ENCODE measurements at places on chromosomes 7 and 10. TPM values are rescaled to one million over a fixed set of nuclear protein-coding genes. Genes with fewer than 3 reads are reported as not detected.

DNA sequence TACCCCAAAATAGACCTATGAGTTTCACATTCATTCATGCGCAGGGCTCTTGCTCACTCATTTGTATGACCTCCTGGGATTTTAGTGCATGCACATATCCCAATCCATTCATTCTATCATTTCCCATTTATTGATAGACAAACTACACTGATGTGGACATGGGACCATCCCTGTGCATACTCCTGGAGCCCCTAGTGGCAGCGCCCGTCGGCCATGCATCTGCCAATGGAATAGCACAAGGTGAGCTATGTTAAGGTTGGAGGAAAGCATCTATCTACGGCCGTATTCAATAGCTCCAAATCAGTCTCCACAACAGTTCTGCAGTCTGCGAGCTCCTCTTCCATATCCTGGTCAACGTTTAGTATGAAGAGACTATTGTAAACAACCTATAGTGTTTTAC lies 31.7 kb upstream of the FIGNL1 start:
- H3K4me3 ChIP-seq = no peak overlapping the region
- H3K36me3 ChIP-seq = no peaks in the 10 kb centered on the region
- no peak overlapping the region for H3K27ac ChIP-seq
- H3K27me3 ChIP-seq = no peaks in the 10 kb centered on the region

- H3K27me3 ChIP-seq = no peaks in the 10 kb centered on the region
- H3K36me3 ChIP-seq = peaks cover 97% of the 10 kb centered on the region
- H3K4me1 ChIP-seq = no peaks in the 10 kb centered on the region
- no peak for DNase-seq
- H3K4me3 ChIP-seq = no peak overlapping the region
Observed at GRCh38 chr7:116912269-116912909, 40.9 kb upstream of the ST7 start.

The ATRNL1 gene
- not detected for polyA plus RNA-seq

GRCh38 chr7:18144166-18144565 lies 116.5 kb upstream of the PRPS1L1 start:
- no peaks in the 10 kb centered on the region for H3K27me3 ChIP-seq
- H3K27ac ChIP-seq = no peak overlapping the region
- no peaks in the 10 kb centered on the region for H3K36me3 ChIP-seq
- peak; percentile 66 for DNase-seq
- H3K4me1 ChIP-seq = peaks cover 12% of the 10 kb centered on the region

The ZNF789 gene
- 4.8 TPM for polyA plus RNA-seq

The PMS2 gene
- polyA plus RNA-seq = 3.8 TPM

DNA sequence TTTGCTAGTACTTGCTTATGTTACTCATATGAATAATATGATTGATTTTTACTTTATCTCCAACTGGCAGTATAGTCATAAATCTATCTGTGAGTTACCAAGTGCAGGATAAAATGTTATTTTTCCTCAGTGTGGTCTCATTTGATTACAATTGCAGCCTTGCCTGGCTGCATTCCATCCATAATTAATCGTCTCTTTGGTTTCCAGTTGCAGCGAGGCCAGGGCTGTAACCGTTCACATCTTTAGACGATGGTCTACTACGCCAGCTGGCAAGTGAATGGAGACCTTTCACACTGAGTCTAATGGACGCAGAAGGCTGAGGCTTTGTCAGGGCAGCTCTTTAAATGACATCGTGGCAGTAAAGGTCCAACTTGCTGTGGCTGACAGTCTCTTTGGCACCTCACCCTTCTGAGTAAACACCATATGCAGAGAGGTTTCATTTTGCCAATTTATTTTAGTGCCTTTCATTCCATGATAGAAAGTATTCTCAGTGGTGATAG lies 84.0 kb downstream of the ARL4A start:
- no peaks in the 10 kb centered on the region for H3K27me3 ChIP-seq
- H3K27ac ChIP-seq = no peak overlapping the region
- no peaks in the 10 kb centered on the region for H3K36me3 ChIP-seq
- no peaks in the 10 kb centered on the region for H3K4me1 ChIP-seq

DNA sequence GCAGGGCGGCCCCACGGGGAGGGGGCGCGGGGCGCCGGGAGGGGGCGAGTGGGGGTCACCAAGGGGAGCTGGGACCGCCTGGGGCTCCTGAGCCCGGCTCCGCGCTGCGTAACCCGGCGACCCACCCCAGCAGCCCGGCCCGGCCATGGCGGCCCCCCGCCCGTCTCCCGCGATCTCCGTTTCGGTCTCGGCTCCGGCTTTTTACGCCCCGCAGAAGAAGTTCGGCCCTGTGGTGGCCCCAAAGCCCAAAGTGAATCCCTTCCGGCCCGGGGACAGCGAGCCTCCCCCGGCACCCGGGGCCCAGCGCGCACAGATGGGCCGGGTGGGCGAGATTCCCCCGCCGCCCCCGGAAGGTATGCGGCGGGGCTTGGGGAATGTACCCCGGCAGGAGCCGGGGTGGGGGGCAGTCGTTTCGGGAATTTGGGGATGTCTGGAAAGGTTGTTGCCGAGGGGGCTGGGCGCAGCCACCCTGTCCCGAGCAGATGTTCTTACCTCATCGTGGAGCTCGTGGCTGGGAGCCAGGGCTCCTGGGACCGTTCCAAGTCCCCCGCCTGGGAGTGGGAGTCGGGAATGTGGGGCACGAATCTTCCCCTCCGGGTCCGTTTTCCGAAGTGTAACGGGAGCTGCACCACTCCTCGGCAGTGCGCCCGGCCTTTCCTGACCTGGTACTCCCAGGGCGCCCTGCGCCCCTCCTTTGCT lies 431 bp downstream of the ZYX start:
- DNase-seq = no peak
- peak overlapping the region; percentile 81 for H3K4me3 ChIP-seq
- H3K27ac ChIP-seq = peak overlapping the region; percentile 99
- H3K36me3 ChIP-seq = peaks cover 20% of the 10 kb centered on the region

DNA sequence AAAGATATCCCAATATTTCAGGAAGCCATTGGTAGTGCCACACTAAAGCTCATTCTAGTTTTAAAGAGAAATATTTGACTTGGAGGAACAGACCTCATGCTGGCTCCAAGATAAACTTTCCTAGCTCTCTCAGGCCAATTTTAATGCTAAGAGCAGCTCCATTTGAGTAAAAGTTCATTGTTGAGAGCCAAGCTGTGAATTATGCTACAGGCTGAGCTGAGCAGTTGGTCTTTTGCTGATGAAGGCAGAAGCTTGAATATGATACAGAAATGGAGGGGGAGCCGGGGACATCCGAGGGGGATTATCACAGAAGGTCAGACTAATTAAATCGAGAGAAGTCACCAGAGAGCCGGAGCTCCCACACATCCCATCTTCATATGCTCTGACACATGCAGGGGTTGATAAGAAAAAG lies 175.7 kb upstream of the AUTS2 start:
- no peaks in the 10 kb centered on the region for H3K36me3 ChIP-seq
- H3K4me3 ChIP-seq = no peak overlapping the region
- no peaks in the 10 kb centered on the region for H3K27me3 ChIP-seq

- no peak overlapping the region for H3K27ac ChIP-seq
- no peaks in the 10 kb centered on the region for H3K36me3 ChIP-seq
- DNase-seq = no peak
- H3K27me3 ChIP-seq = no peaks in the 10 kb centered on the region
- no peak overlapping the region for H3K4me3 ChIP-seq
- H3K4me1 ChIP-seq = no peaks in the 10 kb centered on the region
Observed at GRCh38 chr7:4235596-4235995, 446.5 kb upstream of the FOXK1 start.

GRCh38 chr7:80131675-80132435 lies 2.8 kb upstream of the GNAI1 start:
- H3K4me3 ChIP-seq = no peak overlapping the region
- H3K27ac ChIP-seq = no peak overlapping the region
- H3K4me1 ChIP-seq = peaks cover 19% of the 10 kb centered on the region
- no peaks in the 10 kb centered on the region for H3K36me3 ChIP-seq

The INA gene
- not detected for polyA plus RNA-seq

The SHTN1 gene
- 14.4 TPM for polyA plus RNA-seq

DNA sequence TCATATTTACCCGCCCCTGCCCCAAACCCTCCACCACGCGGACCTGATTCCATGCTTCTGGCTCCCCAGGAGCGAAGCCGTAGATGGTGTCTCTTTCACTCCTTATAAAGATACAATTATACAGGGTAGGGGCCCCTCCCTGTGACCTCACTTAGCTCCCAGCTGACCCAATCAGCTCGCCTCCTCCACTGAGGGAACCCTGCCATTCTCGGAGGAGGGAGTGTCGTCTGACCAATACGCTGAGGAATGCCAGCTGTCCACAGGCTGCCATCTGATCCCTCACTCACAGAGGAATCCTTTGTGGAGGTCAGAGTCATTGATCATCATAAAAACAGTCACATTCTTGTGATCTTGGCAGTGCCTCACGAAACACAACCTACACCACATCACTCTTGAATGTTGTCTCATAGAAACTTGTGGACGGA lies 67.5 kb upstream of the INSIG1 start:
- no peaks in the 10 kb centered on the region for H3K27me3 ChIP-seq
- H3K4me3 ChIP-seq = no peak overlapping the region
- no peaks in the 10 kb centered on the region for H3K4me1 ChIP-seq
- no peaks in the 10 kb centered on the region for H3K36me3 ChIP-seq

DNA sequence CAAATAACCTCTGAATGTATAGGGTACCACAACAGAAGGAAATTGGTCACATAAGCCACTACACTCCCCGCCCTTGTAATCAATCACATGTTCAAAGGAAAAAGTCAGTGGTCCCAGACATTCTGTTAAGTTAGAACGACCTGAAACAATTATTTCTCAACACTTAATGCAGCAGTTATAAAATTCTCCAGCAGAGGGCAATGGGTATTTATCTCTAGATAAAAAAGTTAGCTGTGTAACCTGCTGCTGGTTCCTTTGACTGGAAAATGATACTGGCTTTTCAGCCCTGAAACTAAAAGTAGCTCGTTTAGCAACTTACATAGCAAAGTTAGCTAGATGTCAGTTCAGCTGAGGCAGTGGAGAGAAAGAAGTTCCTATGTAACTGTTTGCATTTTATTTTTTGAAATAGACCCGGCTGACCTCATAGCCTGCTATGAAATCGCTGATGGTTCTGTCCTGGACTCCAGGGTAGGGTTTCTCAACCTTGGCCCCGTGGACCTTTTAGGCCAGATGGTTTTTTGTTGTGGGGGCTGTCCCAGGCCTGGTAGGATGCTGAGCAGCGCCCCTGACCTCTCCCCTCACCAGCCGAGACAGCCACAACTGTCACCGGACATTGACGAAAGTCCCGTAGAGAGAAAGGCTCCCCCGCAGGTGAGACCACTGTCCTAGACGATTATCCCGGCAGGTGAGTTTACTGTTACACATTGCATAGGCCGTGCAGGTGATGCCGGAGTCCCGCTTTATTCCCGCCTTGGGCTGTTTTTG lies 40.2 kb upstream of the PROSER2 start:
- H3K36me3 ChIP-seq = no peaks in the 10 kb centered on the region
- DNase-seq = peak; percentile 29
- H3K27ac ChIP-seq = no peak overlapping the region
- no peaks in the 10 kb centered on the region for H3K4me1 ChIP-seq
- no peaks in the 10 kb centered on the region for H3K27me3 ChIP-seq
- H3K4me3 ChIP-seq = no peak overlapping the region

DNA sequence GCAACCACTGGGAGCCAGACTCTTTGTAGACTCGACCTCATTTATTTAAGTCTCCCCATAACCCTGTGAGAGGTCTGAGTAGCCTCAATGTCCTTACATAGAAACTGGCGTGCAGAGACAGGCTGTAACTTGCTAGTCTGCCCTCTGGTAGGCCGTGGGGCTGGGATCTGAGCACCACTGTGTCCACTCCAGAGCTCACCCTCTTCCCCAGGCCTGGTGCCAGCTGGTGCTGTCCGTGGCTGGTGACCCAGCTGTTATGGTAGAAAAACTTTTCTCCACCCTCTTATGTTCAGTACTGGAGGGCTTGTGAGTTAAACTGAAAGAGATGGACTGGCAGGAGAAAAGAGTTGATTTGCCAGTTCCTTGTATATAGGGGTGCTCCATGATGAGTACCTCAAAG lies 41.9 kb downstream of the ADAMTS14 start:
- H3K36me3 ChIP-seq = no peaks in the 10 kb centered on the region
- no peaks in the 10 kb centered on the region for H3K27me3 ChIP-seq
- peaks cover 29% of the 10 kb centered on the region for H3K4me1 ChIP-seq
- no peak overlapping the region for H3K27ac ChIP-seq
- no peak overlapping the region for H3K4me3 ChIP-seq
- DNase-seq = no peak

The CALHM3 gene
- polyA plus RNA-seq = 0.04 TPM

DNA sequence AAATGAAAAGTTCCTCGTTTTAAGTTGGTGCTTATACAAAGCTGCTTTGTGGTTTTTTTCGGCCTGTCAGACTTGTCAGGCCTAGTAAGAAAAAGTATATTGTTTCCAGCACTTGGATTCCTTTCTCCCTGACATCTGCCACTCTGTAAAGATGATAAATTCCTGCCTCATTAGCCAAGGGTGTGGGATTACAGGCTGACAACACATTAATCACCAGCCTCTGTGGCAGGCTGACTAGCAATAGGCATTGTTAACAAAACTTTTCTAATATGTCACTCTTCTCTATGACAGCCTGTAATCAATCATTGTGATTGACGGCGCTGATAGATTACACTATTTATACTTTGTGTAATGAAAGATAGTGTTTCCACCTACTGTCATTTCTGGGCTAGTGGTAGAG lies 682.5 kb downstream of the LRMDA start:
- no peak overlapping the region for H3K27ac ChIP-seq
- no peaks in the 10 kb centered on the region for H3K27me3 ChIP-seq
- no peak for DNase-seq
- H3K4me1 ChIP-seq = no peaks in the 10 kb centered on the region
- no peak overlapping the region for H3K4me3 ChIP-seq

DNA sequence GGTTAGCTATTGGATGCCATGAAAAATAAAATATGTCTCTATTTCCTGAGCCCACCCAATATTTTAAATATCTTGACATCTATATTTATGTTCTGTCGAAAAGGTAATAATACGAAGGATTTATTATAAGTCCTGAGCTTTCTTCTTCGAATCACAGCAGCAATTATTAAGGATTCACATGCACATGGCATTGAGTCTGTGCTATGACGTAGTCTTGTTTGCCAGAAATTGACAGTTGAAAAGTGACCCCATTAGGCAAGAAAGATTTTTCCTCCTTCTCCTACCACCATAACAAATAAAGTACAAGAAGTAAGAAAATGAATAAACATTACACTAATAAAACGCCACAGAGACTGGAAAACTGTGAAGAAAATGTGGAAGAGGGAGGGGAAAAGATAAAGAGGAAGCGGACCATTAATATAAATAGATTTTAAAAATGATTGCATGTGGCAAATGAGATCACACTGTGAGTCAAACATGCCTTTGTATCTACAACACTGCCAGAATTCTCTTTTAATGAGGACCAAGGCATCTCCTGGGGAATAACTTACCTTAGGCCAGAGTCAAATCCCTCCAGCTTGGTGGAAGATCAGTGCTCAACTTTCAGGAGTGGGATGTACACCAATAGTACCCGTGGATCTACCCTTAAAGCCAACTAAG lies 21.6 kb downstream of the FZD1 start:
- DNase-seq = no peak
- no peak overlapping the region for H3K27ac ChIP-seq
- no peak overlapping the region for H3K4me3 ChIP-seq
- peaks cover 27% of the 10 kb centered on the region for H3K4me1 ChIP-seq

GRCh38 chr10:112722758-112723157 lies 227.3 kb upstream of the TCF7L2 start:
- H3K27ac ChIP-seq = no peak overlapping the region
- H3K4me1 ChIP-seq = no peaks in the 10 kb centered on the region
- no peak overlapping the region for H3K4me3 ChIP-seq
- H3K36me3 ChIP-seq = no peaks in the 10 kb centered on the region
- H3K27me3 ChIP-seq = no peaks in the 10 kb centered on the region

GRCh38 chr7:4768597-4769569 lies 6.5 kb upstream of the AP5Z1 start:
- peaks cover 3% of the 10 kb centered on the region for H3K4me1 ChIP-seq
- DNase-seq = no peak
- peaks cover 16% of the 10 kb centered on the region for H3K36me3 ChIP-seq
- no peak overlapping the region for H3K4me3 ChIP-seq
